Suprapubic skin (tissue), 4 donors: ENCODE measurements at places on chromosomes 13 and 19. TPM values are rescaled to one million over a fixed set of nuclear protein-coding genes. Genes with fewer than 3 reads are reported as not detected.

Gene RAB20
- total RNA-seq, result 6.7 TPM

- no peak for DNase-seq
These were observed 38.6 kb downstream of the ELL start for GRCh38 chr19:18483119-18483890.

DNA sequence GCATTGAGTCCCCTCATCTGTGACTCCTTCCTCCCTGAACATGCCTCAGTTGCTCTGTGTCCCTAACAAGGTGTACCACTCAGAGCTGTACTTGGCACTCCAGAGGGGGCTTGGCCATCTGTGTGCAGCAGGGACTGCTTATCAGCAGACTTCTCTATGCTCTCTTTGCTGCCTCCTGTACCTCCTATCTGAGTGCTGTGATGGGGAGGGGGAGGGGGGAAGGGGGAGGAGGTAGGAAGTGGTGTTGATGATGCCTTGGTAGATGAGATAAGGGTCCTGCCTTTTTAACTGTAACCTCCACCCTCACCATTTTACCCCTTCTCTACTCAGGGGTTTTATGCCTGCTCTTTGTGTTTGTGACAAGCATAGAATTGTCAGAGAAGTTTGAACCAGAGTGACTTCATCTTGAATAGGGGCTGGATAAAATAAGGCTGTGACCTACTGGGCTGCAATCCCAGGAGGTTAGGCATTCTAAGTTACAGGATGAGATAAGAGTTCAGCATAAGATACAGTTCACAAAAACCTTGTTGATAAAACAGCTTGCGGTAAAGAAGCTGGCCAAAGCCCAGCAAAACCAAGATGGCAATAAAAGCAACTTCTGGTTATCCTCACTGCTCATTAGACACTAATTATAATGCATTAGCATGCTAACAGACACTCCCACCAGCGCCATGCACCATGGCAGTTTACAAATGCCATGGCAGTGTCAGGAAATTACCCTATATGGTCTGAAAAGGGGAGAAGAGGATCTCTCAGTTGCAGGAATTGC, 13.2 kb downstream of the PCDH8 start:
- no peak for DNase-seq

GRCh38 chr13:110426735-110427134, 119.7 kb downstream of the COL4A2 start:
- no peak for DNase-seq

GRCh38 chr19:15397236-15397635, 17.6 kb upstream of the AKAP8 start:
- DNase-seq, result no peak

- no peak for DNase-seq
These were observed 79.2 kb upstream of the UQCRFS1 start for GRCh38 chr19:29292153-29292552.

DNA sequence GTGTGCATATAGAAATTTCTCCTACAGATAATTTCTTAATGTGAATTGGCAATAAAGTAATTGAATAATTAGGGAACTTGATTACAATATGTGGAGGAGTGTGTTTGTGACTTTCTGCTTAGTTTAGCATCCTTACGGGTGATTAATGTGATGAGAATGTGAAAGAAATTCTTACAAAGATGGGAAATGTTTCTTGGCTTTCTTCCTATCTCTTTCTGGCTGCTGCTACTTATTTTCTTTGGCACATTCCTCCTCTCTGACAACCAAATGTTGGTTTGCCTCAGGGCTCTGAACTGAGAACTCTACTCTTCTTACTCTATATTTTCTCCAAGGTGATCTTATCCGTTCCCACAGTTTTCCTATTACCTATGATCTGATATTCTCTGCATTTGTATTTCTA, 300.1 kb downstream of the TBC1D4 start:
- no peak for DNase-seq

DNA sequence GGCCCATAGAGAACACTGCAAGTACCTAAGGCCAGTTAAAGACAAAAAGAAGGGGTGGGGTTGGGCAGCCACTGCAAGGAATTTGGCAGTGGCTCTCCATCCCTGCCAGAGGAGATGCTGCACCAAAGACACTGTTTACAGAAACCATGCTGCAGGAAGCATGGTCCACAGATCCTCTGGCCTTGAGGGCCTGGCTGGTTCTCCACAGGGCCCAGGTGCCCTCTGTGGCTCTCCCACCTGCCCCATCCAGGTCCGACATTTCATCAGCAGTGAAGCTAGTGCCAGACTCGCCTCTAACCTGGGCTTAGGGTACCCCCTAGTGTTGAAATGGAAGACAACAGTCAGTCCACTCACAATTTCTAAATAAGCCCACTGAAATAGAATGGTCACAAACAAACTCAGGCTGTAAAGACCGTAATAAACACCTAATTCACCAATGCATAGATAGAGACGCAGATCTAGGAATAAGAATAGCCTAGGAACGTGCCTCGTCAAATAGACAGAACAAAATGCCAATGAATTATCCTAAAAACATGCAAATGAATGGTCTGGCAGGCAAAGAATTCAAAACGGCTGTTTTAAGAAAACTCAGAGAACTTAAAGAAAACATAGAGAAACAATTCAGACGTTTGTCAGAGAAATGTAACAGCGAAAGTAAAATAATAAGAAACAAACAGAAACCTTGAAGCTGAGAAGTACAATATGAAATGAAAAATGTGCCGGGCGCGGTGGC, 23.3 kb downstream of the LYPD4 start:
- no peak for DNase-seq

GRCh38 chr19:57052081-57052480, 67.7 kb upstream of the USP29 start:
- DNase-seq, result no peak

DNA sequence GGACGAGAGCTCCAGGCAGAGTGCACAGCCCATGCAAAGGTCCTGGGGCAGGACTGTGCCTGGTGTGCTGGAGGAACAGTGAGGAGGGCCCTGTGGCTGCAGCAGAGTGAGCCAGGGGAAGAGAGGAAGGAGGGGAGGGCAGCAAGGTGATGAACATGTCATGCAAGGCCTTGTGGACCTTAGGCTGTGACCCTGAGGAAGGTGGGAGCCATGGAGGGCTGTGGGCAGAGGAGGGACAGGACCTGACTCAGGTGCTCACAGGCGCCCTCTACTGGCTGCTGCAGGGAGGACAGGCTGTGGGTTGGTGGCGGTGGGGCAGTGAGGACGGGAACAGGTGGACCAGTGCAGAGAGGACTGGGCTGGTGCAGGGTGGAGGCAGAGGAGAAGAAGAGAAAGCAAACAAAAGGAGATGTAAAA, 170.3 kb downstream of the PTPRS start:
- DNase-seq, result no peak

DNA sequence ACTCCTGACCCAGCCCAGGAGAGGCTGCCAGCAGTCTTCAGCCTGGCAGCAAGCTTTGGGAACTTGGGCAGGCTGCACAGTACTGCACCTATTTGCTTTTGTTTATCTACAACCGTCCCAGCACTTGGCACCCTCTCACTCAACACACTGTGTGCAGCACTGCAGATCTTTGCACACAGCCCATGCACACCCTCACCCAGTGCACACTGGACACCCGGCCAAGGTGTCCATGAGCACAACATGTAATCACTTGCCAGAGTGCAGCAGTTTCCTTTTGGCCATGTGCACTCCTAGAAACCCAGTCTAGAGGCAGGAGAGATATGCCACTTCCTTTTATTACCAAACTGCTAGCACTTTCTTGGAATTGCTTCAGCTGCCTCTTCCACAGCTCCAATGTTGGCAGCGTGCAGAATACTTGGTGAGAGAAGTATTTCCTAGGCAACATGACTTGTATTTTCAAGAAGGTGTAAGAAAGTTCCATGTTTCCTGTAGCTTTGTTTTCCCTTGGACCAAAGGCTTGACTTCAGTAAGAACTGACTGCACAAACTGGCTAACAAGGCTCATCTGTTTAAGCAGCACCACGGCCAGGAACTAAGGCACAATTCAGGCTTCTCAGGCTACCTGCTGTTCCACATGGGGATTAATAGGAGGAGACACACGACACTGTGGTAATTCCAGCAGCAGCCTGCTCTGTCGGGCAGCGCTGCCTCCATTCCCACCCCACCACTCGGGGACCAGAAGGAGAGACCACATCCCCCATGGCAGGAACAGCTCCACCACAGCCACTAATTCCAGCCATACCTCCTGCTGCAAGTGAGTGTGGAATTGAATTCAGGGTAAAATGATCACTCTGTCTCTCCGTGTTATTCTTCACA, 15.3 kb downstream of the ATP7B start:
- DNase-seq, result no peak

DNA sequence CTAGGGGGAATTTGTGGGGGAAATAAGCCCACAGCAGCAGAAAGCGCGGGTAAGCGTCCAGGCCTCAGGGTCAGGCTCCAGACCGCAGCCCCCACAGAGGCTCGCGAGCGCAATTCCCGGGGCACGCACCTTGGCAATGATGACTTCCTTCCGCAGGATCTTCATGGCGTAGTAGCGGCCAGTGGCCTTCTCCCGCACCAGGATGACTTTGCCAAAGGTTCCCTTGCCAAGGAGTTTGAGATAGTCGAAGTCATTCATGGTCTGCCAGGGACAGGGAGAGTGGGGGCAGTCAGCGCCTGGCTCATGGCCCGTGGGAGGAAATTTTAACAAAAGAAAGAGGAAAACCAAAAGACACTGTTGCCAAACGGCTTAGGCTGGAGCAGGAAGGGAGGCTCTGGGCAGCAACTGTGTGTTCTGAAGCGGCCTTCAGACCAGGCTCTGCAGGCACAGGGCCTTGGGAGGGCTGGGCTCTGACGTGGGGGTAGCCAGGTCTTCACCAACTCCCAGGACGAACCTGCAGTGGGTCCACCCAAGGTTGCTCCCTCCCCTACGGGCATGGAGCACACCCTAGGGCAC, 15.4 kb upstream of the CCNP start:
- DNase-seq, result no peak

DNA sequence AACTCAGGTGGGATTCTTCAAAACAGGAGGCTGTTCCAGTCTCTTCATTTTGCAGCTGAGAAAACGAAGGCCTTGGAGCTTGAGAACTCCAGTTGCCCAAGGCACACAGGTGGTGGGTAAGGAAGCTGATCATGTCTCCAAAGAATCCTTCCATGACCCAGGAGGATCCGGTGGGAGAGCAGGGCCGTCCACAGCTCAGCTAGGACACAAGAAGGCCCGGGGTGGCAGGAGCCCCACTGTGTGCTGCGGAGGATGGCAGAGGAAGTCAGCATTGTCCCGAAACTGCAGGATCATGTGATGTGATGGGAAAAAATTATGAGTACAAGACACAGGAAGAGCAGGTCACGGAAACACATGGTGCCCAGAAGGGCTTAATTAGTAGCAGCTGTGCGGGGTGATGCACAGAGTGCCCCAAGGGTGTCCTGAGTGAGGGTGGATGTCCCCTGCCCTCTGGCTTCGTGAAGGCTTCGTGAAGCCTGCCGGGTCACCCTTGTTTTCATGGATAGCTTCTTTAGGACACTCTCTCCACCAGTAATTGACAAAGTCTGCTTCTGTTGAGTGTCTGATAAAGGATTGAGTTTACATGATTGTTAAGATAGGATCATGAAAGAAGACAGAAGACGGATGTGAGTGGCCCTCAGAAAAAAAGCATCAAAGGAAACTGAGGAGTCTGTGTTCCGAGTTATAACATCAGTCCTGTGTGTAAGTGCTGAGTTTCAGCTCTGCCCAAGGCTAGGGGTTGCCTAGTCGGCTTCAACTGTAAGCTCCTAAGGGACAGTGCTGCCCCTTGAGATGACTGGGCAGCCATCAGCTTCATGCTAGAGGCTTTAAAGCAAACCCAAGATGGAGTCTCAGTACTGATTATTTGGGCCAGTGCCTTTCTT, 33.8 kb upstream of the SACS start:
- DNase-seq, result no peak

GRCh38 chr13:40402931-40403431, 263.5 kb downstream of the FOXO1 start:
- DNase-seq, result no peak

- DNase-seq, result no peak
These were observed 158.9 kb downstream of the CACNA1A start for GRCh38 chr19:13347367-13347766.
